ENCODE measurements at places on chromosomes 1 and 21.

- no peak for DNase-seq
Observed at GRCh38 chr1:233269656-233270055, 25.9 kb downstream of the PCNX2 start.

DNA sequence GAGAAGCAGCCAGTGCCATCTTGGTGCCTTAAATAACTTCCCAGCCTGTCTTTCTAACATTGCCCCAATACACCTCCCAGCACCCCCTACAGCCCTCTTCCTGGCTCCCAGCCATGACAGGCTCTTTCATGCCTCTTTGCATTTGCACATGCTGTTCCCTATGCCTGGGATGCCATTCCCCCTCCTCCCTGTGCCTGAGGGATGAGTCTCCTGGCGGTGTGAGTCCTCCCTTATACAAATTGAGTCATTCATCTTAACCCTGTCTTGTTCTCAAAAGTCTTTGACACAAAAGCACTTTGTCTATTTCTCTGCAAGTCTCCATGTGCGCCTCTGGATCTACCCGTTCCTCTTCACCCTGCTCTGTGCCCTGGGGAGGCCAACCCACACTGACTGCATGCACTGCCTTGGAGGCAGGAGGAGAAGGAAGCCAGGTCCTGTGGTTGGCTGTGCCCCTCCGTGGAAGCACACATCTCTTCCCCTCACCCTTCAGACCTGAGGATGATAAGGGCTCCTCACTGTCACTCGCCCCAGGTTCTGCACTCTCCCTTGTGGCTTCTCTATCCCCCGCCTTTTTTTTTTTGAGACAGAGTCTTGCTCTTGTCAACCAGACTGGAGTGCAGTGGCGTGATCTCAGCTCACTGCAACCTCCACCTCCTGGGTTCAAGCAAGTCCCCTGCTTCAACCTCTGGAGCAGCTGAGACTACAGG, 25.1 kb downstream of the CDCP2 start:
- no peak for DNase-seq

- DNase-seq, result no peak
Observed at GRCh38 chr1:8886589-8886988, 8.1 kb upstream of the ENO1 start.

- DNase-seq, result no peak
Observed at GRCh38 chr1:218025454-218025853, 259.6 kb upstream of the RRP15 start.

DNA sequence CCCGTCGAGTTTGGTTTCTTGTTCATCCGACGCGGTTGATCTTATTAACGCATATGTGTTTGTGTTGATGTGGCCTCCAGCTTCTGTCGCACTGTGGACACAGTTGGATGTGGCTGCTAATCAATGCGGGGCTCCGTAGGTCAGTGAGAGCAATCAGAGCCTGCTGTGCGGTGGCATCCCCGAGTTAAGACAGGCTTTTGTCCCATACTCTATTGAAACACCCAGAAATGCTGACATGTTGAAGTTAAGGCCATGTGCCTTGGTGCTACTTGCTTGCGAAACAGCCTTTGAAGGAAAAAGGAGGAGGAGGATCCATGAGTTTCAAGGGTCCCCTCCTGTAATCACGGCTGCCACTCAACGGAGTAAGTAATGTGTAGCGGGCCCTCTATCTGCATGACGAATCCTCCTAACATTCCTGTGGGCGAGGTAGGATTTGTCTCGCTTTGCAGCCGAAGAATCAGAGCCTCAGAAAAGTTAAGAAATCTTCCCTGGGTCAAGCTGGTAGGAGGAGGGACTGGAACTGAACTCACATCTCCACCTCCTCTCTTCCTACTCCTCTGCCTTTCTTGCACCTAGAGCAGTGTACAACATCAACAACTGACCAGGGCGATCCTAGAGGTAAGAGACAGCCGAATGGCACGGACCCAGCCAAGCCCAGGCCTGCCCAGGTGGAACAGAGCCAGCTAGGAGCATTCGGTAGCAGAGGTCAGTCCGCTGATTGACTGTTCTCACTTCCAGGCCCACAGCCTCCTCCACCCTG, 19.5 kb downstream of the PDE9A start:
- DNase-seq, result no peak

DNA sequence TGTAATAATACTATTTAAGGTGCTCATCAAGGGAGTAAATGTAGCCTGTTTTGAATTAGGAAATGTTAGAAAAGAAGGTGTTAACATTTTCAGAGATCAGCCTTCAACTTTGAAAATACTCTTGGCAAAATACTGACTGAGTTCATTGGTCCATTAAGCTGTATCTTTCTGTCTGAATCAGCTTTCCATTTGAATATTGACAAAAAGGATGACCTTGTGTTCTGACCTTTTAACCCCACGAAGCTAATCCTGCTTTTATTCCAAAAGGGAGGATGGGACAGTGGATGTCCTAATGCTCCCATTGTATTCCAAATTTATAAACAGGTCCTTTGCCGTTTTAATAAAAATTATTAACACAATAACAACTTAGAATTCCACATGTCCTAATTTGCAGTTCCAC, 259.7 kb upstream of the NRIP1 start:
- no peak for DNase-seq

DNA sequence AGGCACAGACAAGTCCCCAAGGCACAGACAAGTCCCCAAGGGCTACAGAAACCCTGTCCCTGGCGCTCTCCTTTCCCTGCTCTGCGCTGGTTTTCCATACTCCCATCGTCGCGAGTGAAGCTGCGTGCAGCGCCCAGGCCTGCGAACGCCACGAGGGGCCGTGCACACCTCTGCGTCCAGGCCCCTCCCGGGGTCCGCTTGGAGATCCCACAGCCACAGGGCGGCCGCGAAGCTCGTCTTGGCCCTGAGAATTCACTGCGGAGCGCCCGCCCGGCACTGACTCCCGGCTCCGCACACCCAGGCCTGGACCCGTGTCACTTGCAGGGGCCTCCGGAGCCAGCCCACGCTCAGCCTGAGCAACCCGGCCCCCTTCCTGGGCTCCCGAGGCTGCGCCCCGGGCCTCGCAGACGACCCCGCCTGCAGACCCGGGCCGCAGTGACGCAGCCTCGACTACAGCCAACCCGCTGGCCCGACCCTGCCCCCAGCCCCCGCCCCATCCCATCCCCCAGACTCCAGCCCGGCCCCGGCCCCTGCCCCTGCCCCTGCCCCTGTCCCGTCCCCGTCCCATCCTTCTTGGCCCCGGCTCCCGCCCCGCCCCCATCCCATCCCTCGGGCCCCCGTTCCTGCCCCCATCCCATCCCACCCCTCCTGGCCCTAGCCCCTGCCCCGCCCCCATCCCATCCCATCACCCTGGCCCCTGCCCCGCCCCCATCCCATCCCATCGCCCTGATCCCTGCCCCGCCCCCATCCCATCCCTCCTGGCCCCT, 841 bp downstream of the POFUT2 start:
- no peak for DNase-seq

GRCh38 chr1:209106237-209106741, 477.2 kb upstream of the CAMK1G start:
- no peak for DNase-seq

- DNase-seq, result no peak
Observed at GRCh38 chr1:83702356-83702755, 296.6 kb downstream of the TTLL7 start.

DNA sequence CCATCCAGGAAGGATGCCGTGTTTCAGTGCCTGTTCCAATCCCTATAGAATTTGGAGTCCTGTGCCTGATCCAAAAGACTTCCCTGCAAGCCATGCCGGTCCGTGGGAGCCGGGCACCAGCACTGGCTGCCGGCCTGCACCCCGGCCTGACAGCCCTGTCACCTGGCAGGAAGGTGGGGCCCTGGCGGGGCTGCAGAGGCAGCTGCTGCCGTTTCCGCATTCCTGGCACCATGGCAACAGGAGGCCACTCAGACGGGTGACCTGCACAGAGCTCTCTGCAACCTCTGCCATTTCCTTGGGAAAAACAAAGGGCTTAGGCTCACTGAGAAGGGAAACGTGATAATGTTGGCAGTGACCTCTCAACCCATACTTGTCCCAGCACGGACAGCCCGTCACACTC, 63.2 kb upstream of the TMEM51 start:
- DNase-seq, result no peak

GRCh38 chr1:11184973-11185372, 4.2 kb upstream of the ANGPTL7 start:
- no peak for DNase-seq

DNA sequence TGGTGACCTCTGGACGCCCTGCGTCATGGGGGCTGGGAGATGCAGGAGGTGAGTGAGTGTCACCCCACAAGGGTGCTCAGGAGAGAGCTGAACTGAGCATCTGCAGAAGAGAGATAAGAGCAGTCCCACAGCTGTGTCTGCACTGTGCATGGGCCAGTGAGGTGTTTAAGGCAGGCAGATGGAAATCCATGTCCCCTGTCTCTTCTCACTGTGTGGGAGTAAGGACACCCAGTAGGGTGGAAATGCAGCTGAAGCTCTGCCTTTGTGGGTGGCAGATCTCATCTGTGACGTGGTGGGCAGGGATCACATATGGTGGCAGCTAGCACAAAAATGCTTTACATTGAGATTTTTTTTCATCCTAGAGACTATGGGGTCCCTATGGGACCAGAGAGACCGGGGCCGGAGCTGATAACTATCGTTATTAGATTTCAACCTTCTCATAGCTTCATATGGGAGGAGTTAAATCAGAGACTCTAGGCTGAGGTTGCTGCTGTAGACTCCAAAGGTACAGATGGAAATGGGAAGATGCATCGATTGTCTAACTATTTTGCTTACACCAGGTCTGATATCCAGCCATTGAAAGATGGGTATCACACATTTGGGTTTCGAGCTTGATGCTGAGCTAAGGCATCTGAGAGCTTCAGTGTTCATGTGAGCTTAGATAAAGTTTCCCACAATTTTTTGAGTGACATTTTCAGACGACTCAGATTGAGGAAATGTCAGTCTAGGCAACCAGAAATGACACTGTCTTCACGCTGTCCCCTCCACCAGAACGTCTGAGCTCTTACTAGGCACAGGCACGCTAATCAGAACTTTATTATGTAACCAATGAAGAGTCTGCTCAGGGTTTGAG, 65.3 kb upstream of the PSEN2 start:
- DNase-seq, result no peak

DNA sequence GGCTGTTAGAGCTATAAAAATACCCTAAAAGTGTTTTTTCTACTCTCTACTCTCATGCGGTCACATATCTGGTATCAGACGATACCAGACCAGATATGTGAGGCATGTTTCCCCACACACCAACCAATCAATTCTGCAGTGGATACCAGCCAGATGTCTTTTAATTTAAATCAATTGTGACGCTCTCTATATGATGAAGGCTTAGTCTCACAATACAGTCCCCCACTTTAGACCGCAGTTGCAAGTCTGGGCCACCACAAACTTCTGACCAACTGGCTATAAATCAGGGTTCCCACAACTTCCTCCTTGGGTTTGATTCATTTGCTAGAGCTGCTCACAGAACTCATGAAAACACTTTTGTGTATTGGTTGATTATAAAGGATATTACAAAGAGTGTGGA, 586.1 kb upstream of the ZP4 start:
- DNase-seq, result no peak

GRCh38 chr1:201260236-201260590, 23.1 kb upstream of the PKP1 start:
- no peak for DNase-seq

DNA sequence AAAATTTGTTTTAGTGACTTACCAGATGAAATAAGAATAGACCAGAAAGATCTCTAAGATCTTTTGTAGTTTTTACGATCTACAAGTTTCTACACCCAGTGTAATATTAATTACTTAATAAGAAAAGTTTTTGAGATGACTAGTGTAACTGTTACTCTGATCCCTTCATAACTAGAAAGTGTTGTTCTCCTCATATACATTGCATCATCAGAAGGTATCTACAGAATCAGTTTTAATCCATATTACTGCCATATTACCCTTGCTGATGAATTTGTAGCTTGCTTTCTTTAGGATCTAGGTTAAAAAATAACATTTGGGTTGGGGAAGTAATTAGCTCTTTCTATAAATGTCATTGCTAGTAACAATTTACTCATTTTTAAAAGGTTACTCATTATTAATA, 72.5 kb downstream of the GPR161 start:
- DNase-seq, result no peak

- no peak for DNase-seq
Observed at GRCh38 chr1:6143395-6143794, 36.7 kb downstream of the CHD5 start.

GRCh38 chr1:231855926-231856325, 229.3 kb downstream of the DISC1 start:
- DNase-seq, result no peak

GRCh38 chr1:226542623-226543103, 5.9 kb upstream of the STUM start:
- DNase-seq, result no peak

- DNase-seq, result no peak
Observed at GRCh38 chr1:77899647-77900320, 11.4 kb downstream of the NEXN start.

GRCh38 chr1:108708691-108709660, 3.7 kb upstream of the FNDC7 start:
- DNase-seq, result no peak

DNA sequence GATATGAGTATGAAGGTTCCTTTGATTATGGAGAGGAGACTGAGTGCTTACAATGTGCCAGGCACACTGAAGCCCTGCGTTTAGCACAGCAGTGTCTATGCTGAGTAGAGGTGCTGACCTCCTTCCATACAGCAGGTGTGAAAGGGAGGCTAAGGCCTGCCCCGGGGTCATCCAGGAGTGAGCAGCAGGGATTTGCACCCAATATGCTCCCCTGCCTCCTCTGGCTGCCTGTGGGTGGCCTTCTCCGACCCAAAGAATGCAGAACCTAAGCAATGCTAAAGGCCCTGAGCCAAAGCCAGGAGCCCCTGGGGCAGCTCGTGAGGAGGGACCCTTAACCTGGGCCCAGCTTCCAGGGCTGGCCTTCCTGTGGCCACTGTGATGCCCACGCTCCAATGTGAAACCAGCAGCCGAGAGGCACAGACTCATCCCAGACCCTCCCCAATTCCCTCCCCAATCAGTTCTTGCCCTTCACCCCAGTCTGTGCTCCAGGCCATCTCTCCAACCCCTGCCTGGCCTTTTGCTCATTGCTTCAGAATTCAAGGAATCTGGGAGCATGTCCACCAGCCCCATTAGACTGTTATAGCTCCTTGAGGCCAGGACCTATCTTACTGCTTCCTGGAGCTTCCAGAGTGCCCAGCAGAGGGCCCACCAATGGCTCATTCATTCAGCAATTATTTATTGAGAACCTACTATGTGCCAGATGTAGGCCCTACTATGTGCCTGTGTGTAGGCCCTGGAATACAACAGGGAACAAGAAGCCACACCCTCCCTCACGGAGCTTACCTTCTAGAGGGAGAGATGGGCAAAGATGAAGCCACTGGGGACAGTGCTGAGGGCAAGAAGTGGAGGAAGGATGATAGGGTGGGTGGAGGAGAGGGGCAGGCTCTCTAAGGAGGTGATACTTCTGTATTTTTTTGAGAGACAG, 53.3 kb downstream of the TAS1R2 start:
- DNase-seq, result no peak

GRCh38 chr1:56631901-56632300, 13.2 kb upstream of the PRKAA2 start:
- DNase-seq, result no peak

- DNase-seq, result no peak
Observed at GRCh38 chr1:46675549-46676314, 4.1 kb downstream of the TEX38 start.

GRCh38 chr1:155873860-155874259, 14.5 kb downstream of the SYT11 start:
- DNase-seq, result no peak

- no peak for DNase-seq
Observed at GRCh38 chr1:82463951-82464350, 663.2 kb downstream of the ADGRL2 start.

Measured in stimulated activated CD8-positive, alpha-beta memory T cell treated with anti-CD3 and anti-CD28 coated beads, Interleukin-15, amount 100 ng/mL, for 24 hours (primary cell).